CD4-positive, alpha-beta T cell (primary cell): ENCODE measurements at places on chromosomes 6 and 20.
A peak's percentile ranks its signal among the peaks of the same experiment; 100 is the strongest.

- DNase-seq: no peak
These were observed 260.3 kb upstream of the RNF24 start for GRCh38 chr20:4275581-4276088.

DNA sequence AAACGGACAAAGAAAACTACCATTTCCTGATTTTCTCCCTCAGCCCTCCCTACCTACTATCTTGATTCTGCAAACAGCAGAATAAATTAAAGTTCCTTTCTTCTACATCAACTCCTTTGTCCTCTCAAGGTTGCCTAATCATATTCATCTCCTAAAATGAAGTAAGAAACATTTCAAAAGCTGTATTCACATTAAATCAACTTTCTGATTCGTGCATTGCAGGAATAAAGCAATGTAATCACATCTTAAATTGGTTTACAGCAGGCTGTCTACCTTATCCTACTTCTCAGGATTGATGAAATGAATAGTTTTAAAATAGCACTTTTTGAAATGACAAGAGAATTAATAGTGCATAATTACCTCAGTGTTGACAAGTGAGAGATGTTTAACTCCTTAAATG, 25.1 kb downstream of the PRKN start:
- no peak for DNase-seq

DNA sequence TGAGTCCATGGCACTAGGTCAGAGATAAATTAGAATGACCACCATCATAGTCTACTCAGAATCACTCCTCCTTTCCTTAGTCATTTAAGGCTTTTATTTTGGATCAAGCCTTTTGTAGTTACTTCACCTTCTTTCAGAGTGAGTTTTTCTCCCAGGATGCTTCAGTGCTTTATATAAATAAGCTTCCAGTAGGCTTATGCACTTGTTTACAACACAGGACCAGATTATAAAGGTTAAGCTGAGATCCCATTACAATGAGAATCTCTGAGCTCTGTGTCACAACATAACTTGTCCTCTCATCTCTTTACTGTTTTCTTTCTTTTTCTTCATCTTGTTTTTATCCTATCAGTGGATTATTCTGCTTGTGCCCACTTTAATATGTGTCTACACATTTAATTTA, 47.9 kb downstream of the CEP57L1 start:
- DNase-seq: no peak

- DNase-seq: no peak
These were observed 88.1 kb upstream of the IFNGR1 start for GRCh38 chr6:137307163-137307854.

- no peak for DNase-seq
These were observed 116.0 kb upstream of the MRPS10 start for GRCh38 chr6:42333612-42334011.

- no peak for DNase-seq
These were observed 25.2 kb upstream of the MC3R start for GRCh38 chr20:56223352-56223751.

DNA sequence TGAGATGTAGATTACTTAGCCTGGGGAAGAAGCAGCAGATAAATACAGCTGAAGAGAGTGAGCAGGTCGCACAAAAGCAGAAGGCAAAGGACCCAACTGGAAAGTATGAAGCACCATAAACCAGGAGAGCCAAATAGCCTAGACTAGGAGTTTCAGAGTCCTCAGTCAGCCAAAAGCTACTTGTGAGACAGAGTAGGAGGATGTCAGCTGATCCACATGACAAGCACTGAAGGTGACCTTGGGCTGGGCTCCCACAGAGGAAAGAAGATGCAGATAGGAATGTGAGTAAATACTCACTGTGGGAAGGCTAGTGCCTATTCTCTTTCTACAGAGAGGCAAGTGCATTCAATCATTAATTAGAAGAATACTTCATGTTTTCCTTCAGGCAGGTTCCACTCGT, 274.0 kb upstream of the POU3F2 start:
- DNase-seq: no peak

- DNase-seq: no peak
These were observed 107.5 kb upstream of the EDN1 start for GRCh38 chr6:12182676-12183075.

- DNase-seq: no peak
These were observed 443.8 kb upstream of the GJE1 start for GRCh38 chr6:141688916-141689315.

GRCh38 chr20:4449957-4450715, 271.6 kb upstream of the PRND start:
- DNase-seq: no peak

- peak; percentile 11 for DNase-seq
These were observed 46.6 kb upstream of the EDN3 start for GRCh38 chr20:59253779-59254319.

- DNase-seq: no peak
These were observed 105.2 kb upstream of the FOXC1 start for GRCh38 chr6:1504465-1504864.

GRCh38 chr20:57677584-57677982, 32.2 kb downstream of the PMEPA1 start:
- no peak for DNase-seq

DNA sequence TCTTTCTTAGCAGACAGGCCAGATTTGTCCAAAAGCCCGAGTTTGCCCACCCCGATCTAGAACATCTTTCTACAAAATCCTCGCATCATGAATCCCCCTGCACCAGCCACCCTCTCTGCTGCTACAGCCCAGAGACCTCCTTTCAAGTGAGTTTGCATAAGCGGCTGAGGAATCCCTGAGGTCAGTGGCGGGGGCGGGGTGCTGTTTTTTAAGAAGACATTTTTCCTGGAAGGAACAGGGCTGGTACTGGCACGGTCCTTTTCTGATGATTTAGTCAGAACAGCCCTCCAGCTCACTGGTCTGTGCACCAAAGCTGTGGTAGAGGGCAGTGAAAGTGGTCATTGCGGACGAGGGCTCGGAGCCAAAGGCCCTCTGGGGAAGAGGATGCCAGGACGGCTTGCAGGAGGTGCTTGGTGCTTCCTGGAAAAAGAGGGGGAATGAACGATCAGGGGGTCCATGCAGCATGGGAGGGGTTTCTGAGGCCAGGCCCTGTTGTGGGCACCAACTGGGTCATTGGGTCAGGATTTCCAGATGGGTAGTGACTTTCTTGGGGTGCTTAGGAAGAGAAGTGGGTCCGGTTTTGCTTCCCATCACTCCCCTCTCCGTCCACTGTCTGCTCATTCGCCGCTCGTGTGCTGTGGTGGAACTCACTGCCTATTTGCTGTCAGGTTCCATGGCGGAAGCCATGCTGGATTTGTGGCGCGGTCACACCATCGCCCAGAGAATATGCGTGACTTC, 50.4 kb downstream of the GNAS-AS1 start:
- no peak for DNase-seq

DNA sequence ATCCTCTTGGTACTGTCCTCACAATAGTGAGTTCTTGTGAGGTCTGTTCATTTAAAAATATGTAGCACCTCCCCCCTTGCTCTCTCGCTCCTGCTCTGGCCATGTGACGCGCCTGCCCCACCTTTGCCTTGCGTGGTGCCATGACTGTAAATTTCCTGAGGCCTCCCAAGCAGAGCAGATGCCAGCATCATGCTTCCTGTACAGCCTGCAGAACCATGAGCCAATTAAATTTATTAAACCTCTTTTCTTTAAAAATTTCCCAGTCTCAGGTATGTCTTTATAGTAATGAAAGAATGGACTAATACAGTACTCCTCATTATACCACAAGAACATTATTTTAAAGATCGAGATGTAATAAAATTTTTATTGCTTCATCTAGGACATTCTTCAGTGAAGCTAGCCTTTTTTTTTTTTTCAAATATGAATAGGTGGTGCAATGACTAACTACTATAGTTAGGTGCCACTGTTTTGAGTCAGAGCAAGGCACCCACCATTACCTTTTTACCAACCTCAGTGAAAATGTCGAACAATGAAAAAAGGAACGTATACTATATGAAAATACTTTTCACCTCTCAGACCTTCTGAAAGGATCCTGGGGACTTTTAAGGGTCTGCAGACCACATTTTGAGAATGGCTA, 191.1 kb upstream of the SGK1 start:
- no peak for DNase-seq

- no peak for DNase-seq
These were observed 728.3 kb upstream of the EYS start for GRCh38 chr6:66435321-66435720.

- DNase-seq: no peak
These were observed 19.4 kb upstream of the TOX2 start for GRCh38 chr20:43895235-43895634.

- no peak for DNase-seq
These were observed 644.2 kb upstream of the GJE1 start for GRCh38 chr6:141488488-141488887.

DNA sequence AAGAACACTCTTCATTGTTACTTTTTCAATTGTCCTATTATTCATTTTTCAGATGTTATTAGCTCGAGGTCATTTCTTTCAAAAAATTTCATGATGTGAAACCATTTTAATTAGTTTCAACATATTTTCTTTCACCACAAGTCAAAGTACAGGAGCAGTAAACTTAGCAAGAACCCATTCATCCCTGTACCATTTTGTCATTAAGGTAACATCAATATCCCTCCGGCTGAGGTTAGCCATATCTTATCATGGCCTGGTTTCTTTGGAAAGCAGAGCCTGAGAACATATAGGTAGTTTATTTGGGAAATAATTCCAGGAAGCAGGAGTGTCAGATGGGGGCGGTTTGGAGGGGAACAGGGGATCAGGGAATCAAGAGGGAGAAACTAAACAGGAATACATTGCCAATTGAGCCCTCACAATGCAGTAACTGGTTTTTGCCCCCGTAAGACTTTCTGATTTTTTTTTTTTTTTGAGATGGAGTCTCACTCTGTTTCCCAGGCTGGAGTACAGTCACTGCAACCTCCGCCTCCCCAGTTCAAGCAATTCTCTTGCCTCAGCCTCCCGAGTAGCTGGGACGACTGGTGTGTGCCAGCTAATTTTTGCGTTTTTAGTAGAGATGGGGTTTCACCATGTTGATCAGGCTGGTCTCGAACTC, 83.7 kb downstream of the MKKS start:
- no peak for DNase-seq

DNA sequence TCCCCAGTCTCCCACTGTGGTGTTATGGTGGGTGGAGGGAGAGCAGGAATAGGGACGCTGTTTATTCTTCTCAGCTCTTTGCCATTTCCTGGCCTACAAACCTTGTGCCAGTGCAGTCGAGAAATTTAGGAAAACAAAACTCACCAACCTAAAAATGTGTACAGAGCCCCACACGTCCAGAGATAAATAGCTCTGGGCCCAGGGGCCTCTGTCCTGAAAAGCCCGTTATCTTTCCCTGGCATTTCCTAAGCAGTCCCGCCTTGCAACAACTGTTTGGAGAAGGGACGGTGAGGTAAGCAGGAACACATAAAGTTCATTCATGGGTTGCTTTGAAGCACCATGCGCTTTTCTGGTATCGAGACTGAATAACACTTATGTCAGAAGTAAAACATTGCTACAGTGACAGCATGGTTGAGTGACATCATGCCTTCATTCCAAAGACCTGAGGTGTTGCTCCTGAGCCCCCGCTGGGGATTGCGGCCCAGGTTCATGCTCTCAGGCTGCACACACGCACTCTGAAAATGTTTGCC, 80.1 kb upstream of the NXT1 start:
- DNase-seq: no peak

- DNase-seq: no peak
These were observed 216.3 kb downstream of the TAF4 start for GRCh38 chr20:61849376-61849775.

- DNase-seq: peak; percentile 87
These were observed 38.4 kb upstream of the ARHGAP18 start for GRCh38 chr6:129748212-129748900.

- no peak for DNase-seq
These were observed 51.3 kb downstream of the GCLC start for GRCh38 chr6:53493635-53494025.

DNA sequence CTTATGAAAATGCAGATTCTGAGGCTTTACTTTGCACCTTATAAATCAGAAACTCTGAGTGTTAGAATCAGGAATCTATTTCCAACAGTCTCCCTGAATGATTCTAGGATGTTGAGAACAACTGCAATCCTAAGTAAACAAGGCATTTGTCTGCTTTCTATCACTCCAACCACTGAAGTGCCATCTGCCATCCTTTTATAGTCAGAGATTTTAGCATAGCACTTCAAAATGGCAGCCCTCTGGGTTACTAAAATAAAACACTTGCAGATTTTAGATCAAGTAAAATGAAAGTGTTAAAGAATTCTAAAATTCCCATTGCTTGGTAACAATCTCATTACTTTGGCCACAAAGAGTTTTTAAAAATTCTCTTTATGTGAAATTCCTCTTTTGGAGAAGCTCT, 258.9 kb downstream of the CD109 start:
- no peak for DNase-seq

GRCh38 chr6:115882174-115882573, 178.5 kb downstream of the FRK start:
- DNase-seq: no peak

DNA sequence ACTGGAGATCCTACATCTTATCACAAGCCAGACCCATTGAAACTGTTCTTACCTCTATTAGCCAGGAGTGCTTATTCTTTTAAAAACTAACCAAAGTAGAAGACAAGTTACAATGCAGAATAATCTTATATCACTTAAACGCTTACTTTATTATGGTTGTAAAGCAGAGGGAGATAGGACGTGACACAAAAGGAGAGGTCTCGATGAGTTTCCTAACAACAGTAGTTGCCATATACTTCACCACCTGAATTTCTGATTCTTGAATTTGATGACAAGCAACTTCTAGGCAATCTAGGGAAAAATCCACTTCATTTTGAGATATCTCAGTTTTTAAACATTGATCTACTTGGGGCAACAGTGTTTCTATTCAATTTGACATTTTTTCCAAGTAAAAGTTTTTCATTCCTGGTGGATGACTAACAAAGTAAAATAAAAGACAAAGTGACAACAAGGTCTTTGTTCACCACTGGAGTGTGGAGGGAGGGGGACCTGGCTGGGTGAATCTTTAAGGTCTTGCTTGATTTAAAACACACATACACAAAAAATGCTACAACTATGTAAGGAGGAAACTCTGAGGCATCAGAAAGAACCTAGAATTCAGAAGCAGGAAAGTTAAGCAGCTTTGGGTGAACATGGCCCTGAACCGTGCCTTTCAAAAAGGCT, 110.9 kb downstream of the SMLR1 start:
- DNase-seq: no peak

DNA sequence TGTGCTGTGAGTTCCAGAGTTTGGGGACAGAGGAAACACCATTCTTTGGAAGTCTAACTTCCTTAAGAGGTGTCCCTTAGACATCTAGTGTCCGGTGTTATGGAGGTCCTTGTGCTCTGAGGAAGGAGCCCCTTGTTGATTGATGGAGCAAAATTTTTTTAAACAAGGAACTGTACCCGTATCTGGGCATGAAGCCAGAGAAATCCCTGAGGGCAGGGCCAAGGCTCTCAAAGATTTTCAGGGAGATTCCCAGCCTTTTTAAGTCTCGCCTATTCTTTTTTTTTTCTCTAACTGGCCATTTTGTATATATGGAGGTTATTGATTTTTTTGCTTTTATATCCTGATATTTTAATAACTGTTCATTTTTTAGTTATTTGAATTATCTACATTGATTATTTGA, 45.9 kb downstream of the TRIM38 start:
- DNase-seq: no peak

GRCh38 chr6:15132854-15133670, 112.8 kb upstream of the JARID2 start:
- DNase-seq: no peak

- DNase-seq: no peak
These were observed 249.7 kb downstream of the TTLL2 start for GRCh38 chr6:167574431-167575151.

GRCh38 chr20:37238426-37238825, 23.2 kb downstream of the GHRH start:
- no peak for DNase-seq
